ENCODE measurements at places on chromosomes 11 and 22.

GRCh38 chr11:36022882-36023281 is 79.0 kb downstream of the LDLRAD3 start:
- no peak for DNase-seq

GRCh38 chr22:26762503-26763472 is 105.4 kb downstream of the MIAT start:
- no peak for DNase-seq

DNA sequence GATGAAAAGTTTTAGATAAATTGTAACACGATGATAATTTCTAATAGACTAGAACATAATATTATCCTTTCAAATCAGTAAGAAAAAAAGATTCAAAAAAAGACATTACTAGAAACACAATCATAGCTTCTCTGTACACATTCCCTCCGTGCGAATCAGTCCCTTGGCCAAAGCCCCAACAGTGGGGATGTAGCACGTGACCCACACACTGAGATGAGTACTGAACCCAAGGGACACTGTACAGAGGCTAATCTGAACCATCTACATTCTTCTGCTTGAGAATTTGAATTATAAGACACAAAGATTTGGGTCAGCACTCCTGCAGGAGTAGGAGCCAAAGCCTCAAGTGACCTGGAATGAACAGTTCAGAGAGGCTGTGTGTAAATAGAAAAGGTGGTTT is 353.7 kb downstream of the INSC start:
- DNase-seq = no peak

GRCh38 chr22:41425660-41426365 is 20.8 kb downstream of the TOB2 start:
- DNase-seq = no peak

GRCh38 chr11:57311109-57311936 is 13.4 kb downstream of the TNKS1BP1 start:
- DNase-seq = peak; percentile 88

DNA sequence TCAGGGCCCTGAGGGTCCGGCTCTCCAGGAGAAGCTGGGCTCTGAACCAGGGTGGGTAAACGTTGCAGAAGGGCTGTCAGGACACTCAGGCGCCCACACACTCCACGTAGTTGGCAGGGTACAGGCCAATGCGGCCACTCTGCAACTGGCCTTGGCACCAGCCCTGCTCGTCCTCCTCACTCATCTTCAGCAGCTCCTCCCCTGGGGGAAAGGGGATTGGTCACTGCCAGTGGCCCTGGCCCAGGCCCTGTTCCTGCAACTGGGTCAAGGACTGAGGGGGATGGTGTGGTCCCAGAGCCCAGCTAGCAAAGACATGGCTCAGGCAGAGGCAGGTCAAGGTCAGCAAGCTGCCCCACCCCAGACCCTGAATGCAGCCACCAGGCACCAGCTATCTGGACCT is 1.2 kb upstream of the ARFGAP2 start:
- DNase-seq = no peak

DNA sequence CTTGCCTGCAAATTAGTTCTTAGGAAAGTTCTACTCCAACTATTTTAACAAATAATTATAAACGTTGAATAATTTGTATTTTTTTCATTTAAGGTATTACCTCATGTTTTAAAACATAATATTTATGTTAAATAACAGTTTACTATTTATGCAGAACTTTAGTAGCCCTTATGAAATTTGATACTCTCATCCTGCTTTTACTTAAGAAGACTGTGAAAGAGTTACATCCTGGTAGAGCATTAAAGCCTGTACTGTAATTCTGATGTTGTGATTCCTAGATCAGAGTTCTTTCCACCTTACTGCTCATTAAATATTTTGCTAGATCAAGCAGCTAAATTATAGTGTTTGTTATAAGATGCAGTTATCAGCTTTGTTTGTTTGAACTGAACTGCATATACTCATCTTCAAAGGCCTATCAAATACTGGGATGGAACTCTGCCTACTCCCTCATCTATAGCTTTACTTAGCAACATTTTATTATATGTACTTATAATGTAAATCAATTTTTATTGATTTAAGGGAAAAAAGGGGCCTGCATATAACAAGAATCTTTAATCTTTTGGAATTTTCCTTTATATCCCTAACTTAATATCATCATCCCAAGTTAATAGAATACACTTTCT is 304.2 kb downstream of the DYNC2H1 start:
- no peak for DNase-seq

GRCh38 chr11:69203901-69204245 is 48.1 kb downstream of the SMIM38 start:
- DNase-seq = peak; percentile 23

- DNase-seq = no peak
Observed at GRCh38 chr22:24695561-24696511, 78.7 kb downstream of the PIWIL3 start.

DNA sequence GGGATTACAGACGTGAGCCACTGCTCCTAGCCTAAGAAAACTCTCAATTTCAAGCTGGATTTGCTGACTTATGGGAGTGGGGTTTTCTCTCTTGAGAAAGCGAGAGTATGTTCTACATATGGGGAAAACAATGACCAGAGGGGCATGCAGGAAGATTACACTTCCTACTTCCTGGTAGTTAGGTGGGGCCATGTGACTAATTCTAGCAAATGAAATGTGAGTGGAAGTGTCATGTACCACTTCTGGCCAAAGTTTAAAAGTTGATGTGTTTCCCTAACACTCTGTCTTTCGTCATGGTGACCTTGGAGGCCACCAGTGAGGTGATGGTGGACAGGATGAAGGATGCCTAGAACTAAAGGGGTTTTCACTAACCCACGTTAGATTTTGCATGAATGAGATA is 50.5 kb downstream of the PARVG start:
- no peak for DNase-seq

DNA sequence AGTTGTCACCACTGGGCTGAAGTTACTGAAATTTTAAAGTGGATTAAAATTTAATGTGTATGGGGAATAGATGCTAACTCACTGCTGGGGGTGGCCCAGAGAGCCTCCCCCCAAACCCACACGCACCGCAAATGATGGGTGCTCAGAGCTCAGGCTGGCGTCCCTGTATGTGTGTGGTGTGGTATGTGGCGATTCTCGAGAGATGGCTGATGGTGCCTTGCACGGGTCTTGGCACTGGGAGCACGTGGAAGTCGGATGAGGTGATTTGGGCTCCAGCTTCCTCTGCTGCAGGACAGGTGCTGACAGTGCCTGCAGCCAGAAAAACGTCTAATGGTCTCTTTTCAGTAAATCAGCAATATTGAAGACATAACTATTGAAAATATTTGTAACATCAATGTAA is 1473.3 kb downstream of the TBC1D22A start:
- DNase-seq = peak; percentile 23

DNA sequence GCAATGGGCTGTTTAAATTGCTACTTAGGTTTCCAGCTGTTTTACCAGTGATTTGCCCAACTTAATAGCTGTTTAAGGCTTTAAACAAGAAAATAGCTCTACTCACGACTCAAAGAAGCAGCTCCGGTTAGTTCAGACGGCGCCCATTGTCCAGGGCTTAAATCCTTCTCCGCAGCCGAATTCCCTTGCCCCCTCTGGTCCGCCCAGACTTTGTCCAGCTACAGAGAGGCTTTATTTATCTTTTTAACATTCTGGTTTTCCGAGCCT is 20.9 kb upstream of the SCUBE1 start:
- no peak for DNase-seq

DNA sequence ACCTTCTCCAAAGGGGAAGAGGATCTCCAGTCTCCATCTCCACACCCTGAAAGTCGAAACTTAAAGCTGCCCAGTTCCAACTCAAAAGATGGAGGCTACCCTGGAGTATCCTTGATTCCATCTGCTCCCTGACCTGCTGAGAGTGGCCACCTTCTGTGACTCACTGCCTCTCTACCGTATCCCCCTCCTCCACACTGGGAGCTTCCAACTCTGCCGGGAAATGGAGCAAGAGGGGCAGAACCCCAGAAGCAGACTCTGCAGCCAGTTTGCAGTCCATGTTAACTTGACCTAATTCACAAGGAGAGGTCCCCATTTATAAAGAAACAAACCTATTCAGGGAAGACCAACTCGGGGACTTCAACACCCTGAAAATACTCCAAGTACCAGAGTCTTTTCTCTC is 22.0 kb upstream of the IRAG1 start:
- no peak for DNase-seq

GRCh38 chr11:7622721-7623120 is 50.6 kb downstream of the CYB5R2 start:
- DNase-seq = no peak

DNA sequence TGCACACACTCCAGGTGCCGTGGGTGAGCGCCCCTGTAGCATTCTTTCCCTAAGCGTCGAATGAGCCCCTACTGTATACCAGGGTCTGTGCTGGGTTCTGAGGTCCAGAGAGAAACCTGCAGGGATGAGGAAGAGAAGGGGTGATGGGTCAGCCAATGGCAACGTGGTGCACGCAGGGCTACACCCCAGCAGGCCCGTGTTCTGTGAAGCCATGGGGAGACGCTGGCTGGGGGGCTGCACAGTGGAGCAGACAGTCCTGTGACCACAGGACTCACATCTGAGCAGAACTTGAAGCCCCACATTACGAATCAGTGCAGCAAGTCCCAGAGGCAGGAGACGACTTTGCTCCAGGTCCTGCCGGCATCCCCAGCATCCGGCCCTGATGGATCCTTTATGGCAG is 1481.4 kb downstream of the BRD1 start:
- no peak for DNase-seq

DNA sequence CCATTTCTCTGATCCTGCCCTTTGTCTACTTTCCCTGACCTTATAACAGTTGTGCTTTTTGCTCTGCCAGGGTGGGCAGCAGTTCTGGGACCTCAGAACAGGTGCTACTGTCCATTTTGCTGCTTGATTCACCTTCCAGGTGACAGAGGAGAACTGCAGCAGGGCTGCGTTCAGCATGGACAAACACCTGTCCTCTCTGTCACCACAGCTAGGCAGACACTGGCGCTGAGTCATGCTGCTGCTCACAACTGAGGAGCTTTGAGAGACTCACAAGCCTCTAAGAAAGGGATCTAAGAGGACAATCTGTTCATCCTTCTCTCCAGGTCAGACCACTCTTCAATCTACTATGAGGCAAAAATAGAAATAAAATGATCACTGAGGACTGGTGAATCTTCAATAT is 1144.5 kb upstream of the CCDC90B start:
- no peak for DNase-seq

GRCh38 chr11:123778511-123778910 is 24.2 kb upstream of the OR6X1 start:
- no peak for DNase-seq

GRCh38 chr22:46121079-46121478 is 29.2 kb upstream of the PPARA start:
- no peak for DNase-seq

- no peak for DNase-seq
Observed at GRCh38 chr22:48843640-48844039, 984.0 kb downstream of the BRD1 start.

- peak; percentile 36 for DNase-seq
Observed at GRCh38 chr11:8266246-8267241, 2.9 kb upstream of the LMO1 start.

DNA sequence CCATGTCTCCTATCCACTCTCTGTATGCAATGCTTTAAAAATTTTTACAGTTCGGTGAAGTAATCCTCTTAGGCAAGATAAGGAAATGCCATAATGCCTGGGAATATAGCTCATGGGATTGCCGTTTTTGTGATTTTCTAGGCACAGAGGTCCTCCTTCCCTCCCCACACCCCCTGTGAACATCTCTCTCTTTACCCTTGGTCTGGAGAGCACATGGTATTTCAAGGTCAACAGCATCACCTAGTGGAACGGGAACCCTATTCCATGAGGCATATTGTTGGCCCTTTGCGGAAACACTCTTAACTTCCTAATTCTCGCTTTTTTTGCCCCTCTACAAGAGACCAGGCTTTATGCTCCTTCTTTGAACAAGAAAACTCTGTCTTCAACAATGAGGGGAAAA is 8.8 kb downstream of the NXPE4 start:
- no peak for DNase-seq

GRCh38 chr22:17235149-17235655 is 16.0 kb upstream of the ADA2 start:
- no peak for DNase-seq

DNA sequence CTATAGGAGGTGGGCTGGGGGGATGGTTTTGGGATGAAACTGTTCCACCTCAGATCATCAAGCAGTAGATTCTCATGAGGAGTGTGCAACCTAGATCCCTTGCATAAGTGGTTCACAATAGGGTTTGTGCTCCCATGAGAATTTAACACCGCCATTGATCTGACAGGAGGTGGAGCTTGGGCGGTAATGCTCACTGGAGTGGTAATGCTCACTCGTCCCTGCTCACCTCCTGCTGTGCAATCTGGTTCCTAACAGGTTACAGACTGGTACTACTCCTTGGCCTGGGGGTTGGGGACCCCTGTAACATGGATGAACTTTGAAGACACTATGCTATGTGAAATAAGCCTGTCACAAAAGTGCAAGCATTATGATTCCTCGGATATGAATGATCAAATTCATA is 87.0 kb upstream of the CLNS1A start:
- DNase-seq = no peak

- peak; percentile 33 for DNase-seq
Observed at GRCh38 chr11:290621-291231, 1.8 kb downstream of the PGGHG start.

GRCh38 chr11:32894149-32894827 is 1.7 kb downstream of the QSER1 start:
- no peak for DNase-seq

DNA sequence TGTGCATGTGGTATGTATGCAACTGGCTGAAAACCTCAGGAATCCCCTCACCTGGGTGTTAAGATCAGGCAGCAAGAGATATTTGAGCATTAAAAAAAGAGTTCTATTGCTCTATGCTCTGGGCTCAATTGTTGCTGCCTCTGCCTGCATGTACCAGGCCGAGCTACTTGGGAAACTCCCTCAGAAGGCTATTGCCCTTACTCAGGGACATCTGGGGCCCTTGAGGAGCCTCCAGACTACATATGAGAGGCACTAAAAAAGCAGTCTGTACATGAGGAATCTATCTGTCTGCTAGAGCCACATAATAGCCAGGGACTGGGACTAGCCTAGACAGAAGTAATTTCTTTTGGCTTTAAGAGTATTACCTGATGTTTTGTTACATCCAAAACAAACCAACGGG is 120.1 kb downstream of the SWAP70 start:
- no peak for DNase-seq

DNA sequence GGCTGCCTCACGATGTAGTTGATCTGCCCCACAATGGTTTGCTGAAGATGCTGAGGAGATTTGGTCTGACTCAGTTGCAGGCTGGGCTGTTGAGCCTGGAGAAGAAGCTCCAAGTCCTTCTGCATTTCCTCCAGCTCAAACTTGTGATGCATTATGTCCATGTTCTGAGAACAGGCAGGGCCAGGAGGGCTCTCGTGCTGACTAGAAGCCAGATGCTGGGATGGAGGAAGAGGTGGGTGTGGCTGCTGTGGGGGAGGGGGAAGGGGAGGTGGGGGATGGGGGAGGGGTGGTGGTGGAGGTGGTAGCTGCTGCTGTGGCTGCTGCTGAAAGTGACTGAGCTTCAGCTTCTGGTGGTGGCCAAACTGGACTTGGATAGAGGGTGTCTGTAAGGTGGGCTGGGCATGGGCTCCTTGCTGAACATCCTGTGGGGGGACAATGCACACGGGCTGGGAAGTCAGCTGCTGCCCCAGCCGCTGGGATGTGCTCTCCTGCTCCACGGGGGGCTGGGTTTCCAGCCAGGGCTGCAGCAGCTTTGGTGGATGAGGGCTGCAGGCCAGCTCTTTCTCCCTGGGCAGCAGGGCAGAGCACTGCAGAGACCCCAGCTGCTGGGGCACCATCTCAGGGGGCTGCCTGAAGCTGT is 42.1 kb downstream of the TRIM66 start:
- DNase-seq = no peak
